Panc1 (cell line): ENCODE measurements at places on chromosomes 7 and 10. TPM values are rescaled to one million over a fixed set of nuclear protein-coding genes. Genes with fewer than 3 reads are reported as not detected.

DNA sequence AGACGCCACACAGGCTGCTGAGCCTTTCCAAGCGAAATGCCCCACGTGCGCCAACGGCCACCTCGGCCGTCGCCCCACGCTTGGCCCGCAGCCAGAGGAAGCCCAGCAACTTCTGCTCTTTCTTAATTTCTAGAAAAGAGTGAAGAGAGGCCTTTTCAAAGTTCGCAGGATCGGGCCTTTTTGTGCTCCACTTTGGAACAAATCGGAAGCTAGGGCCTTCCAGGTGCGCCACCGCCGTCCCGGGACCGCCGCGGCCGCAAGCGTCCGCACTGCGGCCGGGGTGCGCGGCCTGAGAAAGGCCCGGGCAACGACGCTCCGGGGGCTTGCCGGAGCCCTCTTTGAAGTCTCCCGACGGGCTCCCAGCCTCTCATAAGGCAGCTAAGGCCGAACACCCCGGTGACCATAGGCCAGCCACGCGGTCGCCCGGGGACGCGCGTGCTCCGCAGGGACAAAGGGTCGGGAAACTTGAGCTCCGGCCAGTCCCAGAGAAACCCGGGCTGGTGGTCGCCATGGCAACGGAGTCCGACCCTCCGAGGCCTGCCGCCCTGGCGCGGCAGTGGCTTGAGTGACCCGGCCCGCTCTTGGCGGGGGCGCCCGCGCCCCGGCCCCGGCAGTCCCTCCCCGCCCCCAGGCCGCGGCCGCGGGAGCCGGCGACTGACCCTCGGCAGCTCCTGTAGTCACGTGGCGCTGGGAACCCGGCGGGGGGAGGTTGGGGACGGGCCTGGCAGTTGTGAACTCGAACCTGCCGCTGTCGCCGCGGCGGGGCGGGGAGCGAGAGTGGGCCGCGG, at the start of gene REPIN1:
REPIN1 (plus strand) TSS at position 727 of the 788 bp plus-strand sequence. CDS start 890 bp downstream, outside the sequence.
- peak within 1 kb of the TSS; percentile 99 for H3K27ac ChIP-seq
- peak within 1 kb of the TSS; percentile 96 for H3K4me3 ChIP-seq
- H3K4me1 ChIP-seq, result peaks cover 38% of the 10 kb centered on the region
- H3K27me3 ChIP-seq, result no peaks in the 10 kb centered on the region
- peaks cover 5% of the 10 kb centered on the region for H3K36me3 ChIP-seq
- DNase-seq, result no peak

The MKI67 gene
- 151 TPM for total RNA-seq

- H3K27me3 ChIP-seq, result no peaks in the 10 kb centered on the region
- no peak overlapping the region for H3K4me3 ChIP-seq
- no peak overlapping the region for H3K27ac ChIP-seq
- peaks cover 3% of the 10 kb centered on the region for H3K4me1 ChIP-seq
These were observed 33.3 kb upstream of the MNX1 start for GRCh38 chr7:157043745-157044144.

DNA sequence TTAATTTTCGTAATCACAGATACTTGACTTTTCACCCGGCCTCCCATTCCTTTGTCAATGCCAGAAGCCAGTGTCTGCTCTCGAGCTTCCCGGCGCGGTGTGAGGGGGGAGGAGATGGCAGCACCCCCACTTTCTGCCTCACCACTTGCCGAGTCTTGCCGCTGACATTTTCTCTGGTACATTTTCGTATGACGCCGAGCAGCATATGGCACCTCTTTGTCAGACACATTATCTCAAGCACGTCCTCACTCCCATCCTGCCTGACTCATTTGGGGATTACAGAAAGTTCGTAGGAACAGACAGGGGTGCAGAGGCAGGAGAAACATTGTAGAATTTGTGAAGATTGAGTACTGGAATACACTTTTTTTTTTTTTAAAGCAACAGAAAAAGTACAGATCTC, 60.8 kb upstream of the SORCS3 start:
- no peaks in the 10 kb centered on the region for H3K36me3 ChIP-seq

GRCh38 chr10:133272301-133272963, 4.2 kb downstream of the ADAM8 start:
- no peak overlapping the region for H3K4me3 ChIP-seq
- peaks cover 23% of the 10 kb centered on the region for H3K4me1 ChIP-seq
- H3K27ac ChIP-seq, result no peak overlapping the region
- H3K27me3 ChIP-seq, result no peaks in the 10 kb centered on the region
- no peaks in the 10 kb centered on the region for H3K36me3 ChIP-seq

- no peak overlapping the region for H3K27ac ChIP-seq
- DNase-seq, result no peak
- H3K4me3 ChIP-seq, result no peak overlapping the region
- H3K27me3 ChIP-seq, result no peaks in the 10 kb centered on the region
- no peaks in the 10 kb centered on the region for H3K4me1 ChIP-seq
These were observed 62.6 kb downstream of the TACR2 start for GRCh38 chr10:69353977-69354635.

The ZC3HAV1L gene
- total RNA-seq, result 27.3 TPM

The TAS2R4 gene
- 0.57 TPM for total RNA-seq

GRCh38 chr10:47354165-47354564, 6.0 kb downstream of the RBP3 start:
- no peaks in the 10 kb centered on the region for H3K27me3 ChIP-seq
- H3K4me1 ChIP-seq, result no peaks in the 10 kb centered on the region
- no peak overlapping the region for H3K27ac ChIP-seq
- no peak overlapping the region for H3K4me3 ChIP-seq
- no peak for DNase-seq

The GRID1 gene
- 2.3 TPM for total RNA-seq

The TRIM50 gene
- not detected for total RNA-seq

The MRLN gene
- not detected for total RNA-seq

DNA sequence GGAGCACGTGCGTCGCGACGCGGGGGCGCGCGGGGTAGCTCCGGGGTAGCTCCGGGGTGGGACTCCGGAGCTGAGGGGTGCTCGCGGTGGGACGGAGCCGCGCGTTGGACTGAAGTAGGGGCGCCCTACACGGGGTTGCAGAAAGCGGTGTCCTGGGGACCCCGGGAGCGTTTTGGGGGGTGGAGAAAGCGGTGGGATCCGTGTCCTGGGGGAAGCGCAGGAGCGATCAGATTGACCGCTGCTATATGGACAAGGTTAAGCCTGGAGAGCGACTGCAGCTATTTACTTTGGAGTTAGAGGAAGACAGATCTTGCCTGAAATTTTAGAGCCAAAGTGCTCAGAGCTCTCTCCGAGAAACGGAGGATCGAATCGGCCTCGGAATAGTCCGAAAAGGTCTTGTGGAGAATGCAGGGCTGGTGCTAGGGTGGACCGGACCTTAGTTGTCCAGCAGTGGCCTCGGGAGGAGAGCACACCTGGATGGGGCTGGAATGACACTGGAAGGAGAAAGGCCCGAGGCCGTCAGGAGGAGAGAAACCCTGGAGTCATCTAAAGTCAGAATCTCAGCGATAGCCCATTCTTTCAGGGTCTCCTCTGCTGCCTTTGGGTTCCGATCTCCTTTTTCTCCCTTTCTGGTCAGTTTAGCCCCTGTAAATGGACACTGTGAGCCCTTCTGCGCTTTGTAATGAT, 564 bp downstream of the PDSS1 start:
- peaks cover 4% of the 10 kb centered on the region; the same call in 1 of the 2 replicates for H3K36me3 ChIP-seq
- no peaks in the 10 kb centered on the region; the same call in 1 of the 2 replicates for H3K4me1 ChIP-seq

- H3K27me3 ChIP-seq, result no peaks in the 10 kb centered on the region
- no peak overlapping the region for H3K27ac ChIP-seq
- no peak for DNase-seq
- H3K36me3 ChIP-seq, result no peaks in the 10 kb centered on the region
These were observed 112.4 kb downstream of the HTR5A start for GRCh38 chr7:155182406-155182970.

The CNTNAP2 gene
- 0.03 TPM for total RNA-seq

GRCh38 chr7:123865517-123866117, 20.6 kb downstream of the HYAL4 start:
- H3K4me3 ChIP-seq, result no peak overlapping the region
- H3K27me3 ChIP-seq, result peaks cover 6% of the 10 kb centered on the region; the same call in 1 of the 2 replicates
- no peaks in the 10 kb centered on the region for H3K4me1 ChIP-seq
- no peak overlapping the region for H3K27ac ChIP-seq

DNA sequence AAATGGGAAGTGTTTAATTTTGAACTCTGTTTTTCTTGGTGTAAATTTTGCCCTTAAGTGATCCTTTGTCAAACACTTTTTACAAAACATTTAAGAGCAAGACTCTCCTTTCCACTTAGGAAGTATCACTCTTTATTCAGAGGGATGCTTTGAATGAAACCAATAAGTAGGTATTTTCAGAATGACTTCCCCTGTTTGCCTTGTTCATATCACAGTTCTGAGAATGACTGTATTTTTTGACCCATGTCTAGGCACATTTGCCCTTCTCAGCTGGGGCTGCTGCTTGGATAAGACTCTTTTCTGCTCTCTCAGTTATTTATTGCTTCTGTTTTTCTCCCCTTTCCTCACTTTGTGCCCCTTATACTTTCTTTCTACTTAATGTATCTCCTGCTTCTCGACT, 98.2 kb downstream of the CCNY start:
- H3K27ac ChIP-seq, result no peak overlapping the region
- no peaks in the 10 kb centered on the region for H3K36me3 ChIP-seq
- no peaks in the 10 kb centered on the region for H3K27me3 ChIP-seq
- H3K4me3 ChIP-seq, result no peak overlapping the region
- DNase-seq, result no peak

- no peaks in the 10 kb centered on the region for H3K4me1 ChIP-seq
- peaks cover 9% of the 10 kb centered on the region for H3K36me3 ChIP-seq
- H3K27me3 ChIP-seq, result no peaks in the 10 kb centered on the region
These were observed 22.8 kb downstream of the MAD1L1 start for GRCh38 chr7:2209961-2210323.

GRCh38 chr7:125555916-125556315, 626.3 kb upstream of the POT1 start:
- H3K4me1 ChIP-seq, result no peaks in the 10 kb centered on the region
- H3K36me3 ChIP-seq, result no peaks in the 10 kb centered on the region
- H3K27me3 ChIP-seq, result no peaks in the 10 kb centered on the region
- no peak overlapping the region for H3K27ac ChIP-seq
- no peak for DNase-seq

GRCh38 chr10:18988338-18988737, 60.3 kb upstream of the MALRD1 start:
- H3K4me1 ChIP-seq, result no peaks in the 10 kb centered on the region
- DNase-seq, result no peak
- no peak overlapping the region for H3K4me3 ChIP-seq
- no peak overlapping the region for H3K27ac ChIP-seq
- H3K36me3 ChIP-seq, result no peaks in the 10 kb centered on the region
- H3K27me3 ChIP-seq, result no peaks in the 10 kb centered on the region

The RELN gene
- 0.10 TPM for total RNA-seq

The CYP2C8 gene
- 0.26 TPM for total RNA-seq

- no peaks in the 10 kb centered on the region for H3K27me3 ChIP-seq
- DNase-seq, result no peak
- no peaks in the 10 kb centered on the region for H3K36me3 ChIP-seq
- H3K4me3 ChIP-seq, result no peak overlapping the region
- H3K4me1 ChIP-seq, result no peaks in the 10 kb centered on the region
These were observed 516.1 kb downstream of the CCSER2 start for GRCh38 chr10:84844461-84844860.

DNA sequence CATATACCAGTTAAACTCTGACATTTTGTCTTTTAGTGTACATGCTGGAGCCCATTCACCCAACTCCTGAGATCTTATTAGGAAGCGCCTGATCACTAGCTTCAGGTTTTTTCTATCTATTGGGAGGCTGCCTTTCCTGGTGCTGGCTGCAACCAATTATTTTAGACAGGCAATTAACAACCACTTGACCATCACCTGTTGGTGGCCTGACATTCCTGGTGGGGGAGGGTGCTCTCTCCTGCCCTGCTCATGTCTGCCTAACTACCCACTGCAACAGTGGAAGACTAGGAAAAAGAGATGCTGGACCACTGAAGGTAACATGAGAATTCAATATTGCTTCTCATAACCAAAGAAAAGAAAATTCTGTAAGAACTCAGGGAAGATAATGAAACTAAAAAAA, 190.3 kb upstream of the GRM3 start:
- no peaks in the 10 kb centered on the region for H3K4me1 ChIP-seq
- H3K36me3 ChIP-seq, result no peaks in the 10 kb centered on the region
- H3K27me3 ChIP-seq, result no peaks in the 10 kb centered on the region
- no peak for DNase-seq
- H3K27ac ChIP-seq, result no peak overlapping the region
- no peak overlapping the region for H3K4me3 ChIP-seq

DNA sequence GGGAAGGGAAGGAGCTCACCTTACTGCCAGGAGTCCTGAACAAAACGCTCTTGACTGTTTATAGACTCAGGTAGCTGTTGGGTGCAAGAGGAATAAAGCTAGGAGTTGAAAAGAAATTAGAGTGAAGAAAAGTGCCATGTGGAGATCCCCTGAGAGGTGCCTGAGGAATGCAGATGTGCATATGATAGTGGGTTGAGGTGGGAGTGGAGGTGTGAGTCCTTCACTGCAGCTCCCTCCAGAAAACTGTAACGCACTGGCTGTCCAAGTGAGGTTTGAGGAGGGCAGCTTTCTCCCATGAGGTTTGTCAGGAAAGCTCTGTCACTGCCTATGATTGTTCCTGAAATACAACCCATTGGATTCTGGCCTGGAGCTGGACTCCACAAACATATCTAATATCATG, 904.8 kb upstream of the POT1 start:
- H3K27ac ChIP-seq, result no peak overlapping the region
- DNase-seq, result no peak
- H3K4me1 ChIP-seq, result no peaks in the 10 kb centered on the region
- no peak overlapping the region for H3K4me3 ChIP-seq
- no peaks in the 10 kb centered on the region for H3K27me3 ChIP-seq

DNA sequence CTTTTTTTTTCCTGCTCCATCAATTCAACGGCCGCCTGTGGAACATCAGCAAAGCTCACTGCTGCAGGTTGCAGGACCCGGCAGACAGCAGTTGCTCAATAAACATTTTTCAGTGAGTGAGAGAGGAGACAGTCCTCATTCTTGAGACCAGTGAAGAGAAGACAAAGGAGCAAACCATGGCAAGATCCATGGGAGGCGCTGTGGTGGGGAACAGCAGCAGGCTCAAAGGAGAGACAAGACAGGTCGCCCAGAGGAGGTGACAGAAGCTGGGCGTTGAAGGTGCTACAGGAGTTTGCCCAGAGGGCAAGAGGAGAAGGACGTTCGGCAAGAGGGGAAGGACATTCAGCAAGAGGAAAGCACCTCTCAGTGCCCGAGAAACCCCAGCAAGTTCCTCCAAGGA, 74.5 kb upstream of the FGFR2 start:
- no peaks in the 10 kb centered on the region for H3K36me3 ChIP-seq
